GM10248 (cell line): ENCODE measurements at places on chromosomes 7 and 10.

DNA sequence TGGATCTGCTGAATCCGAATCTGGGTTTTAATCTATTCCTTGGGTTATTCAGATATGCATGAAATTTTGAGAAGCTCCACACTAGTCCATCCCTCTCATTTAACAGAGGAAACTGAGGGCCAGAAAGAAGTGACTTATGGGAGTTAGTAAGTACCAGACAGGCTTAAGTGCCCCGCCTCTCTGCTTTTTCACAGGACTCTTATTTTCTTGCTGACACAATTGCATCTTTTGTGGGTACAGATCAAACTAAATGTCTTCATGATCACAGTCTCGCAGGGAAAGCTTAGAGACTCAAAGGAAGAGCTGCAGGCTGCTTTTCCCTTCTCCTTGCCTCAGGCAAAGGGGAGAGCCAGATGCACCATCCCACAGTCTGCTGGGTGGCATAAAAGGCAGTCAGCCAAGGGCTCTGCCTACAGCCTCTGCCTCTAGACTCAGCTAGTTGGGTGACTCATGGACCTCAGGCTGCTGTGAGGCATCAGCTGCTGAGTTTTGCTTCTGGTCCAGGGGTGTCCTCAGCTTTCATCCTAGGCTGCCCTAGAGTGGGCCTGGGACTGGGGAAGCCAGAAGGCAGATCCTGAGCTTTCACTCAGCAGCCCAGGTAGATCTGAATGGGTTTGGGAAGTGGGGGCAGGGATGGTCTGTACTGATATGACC is 11.6 kb downstream of the GOLGA7B start:
- no peak for DNase-seq

- DNase-seq: no peak
Observed at GRCh38 chr10:11236234-11236633, 218.6 kb downstream of the CELF2 start.

DNA sequence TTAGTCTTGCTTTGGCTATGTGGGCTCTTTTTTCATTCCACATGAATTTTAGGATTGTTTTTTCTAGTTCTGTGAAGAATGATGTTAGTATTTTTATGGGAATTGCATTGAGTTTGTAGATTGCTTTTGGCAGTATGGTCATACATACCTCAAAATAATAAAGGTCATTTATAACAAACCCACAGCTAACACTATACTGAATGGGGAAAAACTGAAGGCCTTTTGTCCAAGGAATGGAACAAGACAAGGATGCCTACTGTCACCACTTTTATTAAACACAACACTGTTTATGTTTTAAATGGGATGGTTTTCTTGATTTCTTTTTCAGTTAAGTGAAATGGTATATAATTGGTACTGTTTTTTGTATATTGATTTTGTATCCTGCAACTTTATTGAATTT is 84.3 kb downstream of the CCDC7 start:
- DNase-seq: no peak

GRCh38 chr10:121157998-121158397 is 306.8 kb downstream of the WDR11 start:
- DNase-seq: no peak

- DNase-seq: no peak
Observed at GRCh38 chr10:125866421-125867029, 14.6 kb downstream of the DHX32 start.

- DNase-seq: no peak
Observed at GRCh38 chr10:32375631-32376030, 28.7 kb upstream of the EPC1 start.

DNA sequence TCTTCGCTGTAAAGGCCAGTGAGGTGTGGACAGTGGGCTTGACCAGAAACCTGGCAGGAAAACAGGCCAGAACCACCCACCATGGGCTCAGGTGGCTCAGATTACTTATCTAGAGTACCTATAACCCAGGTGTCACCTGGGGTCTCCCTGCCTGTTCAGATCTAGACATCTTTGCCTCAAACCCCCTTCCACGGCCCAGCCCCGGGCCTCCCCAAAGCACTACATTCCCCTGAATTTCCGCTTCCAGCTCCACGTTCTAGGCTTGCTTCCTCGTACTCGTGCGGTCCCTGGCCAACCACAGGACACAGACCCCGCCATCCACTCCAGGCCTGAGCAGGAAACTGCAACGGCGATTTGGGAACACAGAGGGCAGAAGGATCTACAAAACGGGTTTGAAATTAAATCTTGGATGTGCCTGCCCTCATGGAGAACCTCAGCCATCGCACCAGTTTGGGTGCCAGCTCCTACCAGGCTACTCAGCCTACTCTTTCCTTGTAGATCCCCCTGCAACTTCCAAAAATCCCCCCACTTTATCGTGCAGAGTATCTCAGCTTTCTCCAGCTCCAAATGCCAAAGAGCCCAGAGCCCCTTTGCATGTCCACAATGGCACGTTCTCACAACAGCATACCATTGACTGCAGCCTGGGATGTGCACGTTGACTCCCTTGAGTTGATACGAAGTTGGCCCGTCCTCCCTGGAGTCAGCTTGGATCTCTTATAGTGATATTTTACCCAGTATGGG is 62.7 kb upstream of the CACUL1 start:
- DNase-seq: no peak

GRCh38 chr10:125121003-125121402 is 39.4 kb downstream of the CTBP2 start:
- no peak for DNase-seq

GRCh38 chr10:92291921-92292845 is 1.2 kb downstream of the MARCHF5 start:
- peak; percentile 63 for DNase-seq

DNA sequence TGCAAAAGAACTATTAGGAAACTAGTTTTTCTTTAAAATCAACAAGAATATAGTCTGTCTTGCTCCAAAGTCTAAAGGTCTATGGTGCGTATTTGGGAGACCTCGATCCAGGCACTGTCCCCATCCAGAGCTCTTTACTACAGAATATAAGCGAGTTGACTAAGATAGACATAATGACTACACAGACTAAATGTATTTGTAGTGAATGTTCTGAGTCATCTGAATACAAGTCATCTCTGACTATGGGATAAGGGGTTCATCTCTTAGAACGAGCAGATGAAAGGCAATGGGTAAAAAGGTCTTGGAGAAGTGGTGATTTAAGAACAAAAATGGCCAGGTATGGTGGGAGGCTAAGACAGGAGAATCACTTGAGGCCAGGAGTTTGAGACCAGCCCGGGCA is 136.0 kb upstream of the RSU1 start:
- DNase-seq: no peak

DNA sequence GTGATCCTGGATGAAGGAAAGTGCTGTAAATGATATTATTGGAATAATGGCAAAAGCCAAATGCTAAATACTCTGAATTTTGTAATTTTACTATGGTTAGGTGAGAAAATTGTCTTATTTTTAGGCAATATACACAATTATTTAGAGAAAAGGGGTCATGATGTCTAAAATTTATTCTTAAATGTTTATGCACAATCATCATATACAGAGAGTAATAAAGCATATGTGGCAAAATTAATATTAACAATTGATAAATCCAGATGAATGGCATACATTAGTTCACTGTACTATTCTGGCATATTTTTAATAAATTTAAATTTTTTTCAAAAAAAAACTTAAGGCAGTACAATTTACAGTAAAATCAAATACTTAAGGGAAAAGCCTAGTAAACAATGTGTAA is 7.4 kb downstream of the IPMK start:
- no peak for DNase-seq
